Muscle of back (tissue), 13 donors: ENCODE measurements at places on chromosomes 2 and 18. TPM values are rescaled to one million over a fixed set of nuclear protein-coding genes. Genes with fewer than 3 reads are reported as not detected.

TTLL4 gene
- 18.1 TPM for polyA plus RNA-seq

TP53I3 gene
- 36.3 TPM for polyA plus RNA-seq

TTC31 gene
- 19.7 TPM for polyA plus RNA-seq

NCL gene
- 654 TPM for polyA plus RNA-seq

TBR1 gene
- polyA plus RNA-seq: 0.03 TPM

GTF2A1L gene
- 0.42 TPM for polyA plus RNA-seq

AGXT gene
- polyA plus RNA-seq: not detected

DNA sequence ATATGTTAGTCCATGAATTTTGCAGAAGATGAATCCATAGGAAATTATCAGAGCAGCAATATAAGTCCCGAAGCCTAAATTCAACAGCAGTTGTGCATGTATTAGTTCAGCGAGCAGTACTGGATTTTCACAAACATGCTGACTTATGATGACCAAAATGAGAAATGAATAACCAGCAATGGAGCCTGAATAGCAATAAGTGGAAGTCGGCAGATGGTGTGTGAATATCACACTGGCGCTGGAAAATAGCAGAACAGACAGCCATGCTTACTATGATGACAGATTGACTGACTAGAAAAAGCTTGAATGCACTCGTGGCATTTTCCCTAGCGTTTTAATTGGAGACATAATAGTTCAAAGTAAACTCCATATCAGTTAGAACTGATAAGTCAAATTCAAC, 1114.5 kb downstream of the DSC3 start:
- DNase-seq: no peak

GRCh38 chr2:240353086-240353798, 82.2 kb upstream of the GPC1 start:
- no peak for DNase-seq

- no peak for DNase-seq
Observed at GRCh38 chr18:50133526-50133925, 61.4 kb downstream of the MYO5B start.

GRCh38 chr18:8188184-8188583, 421.1 kb upstream of the RAB12 start:
- DNase-seq: peak; percentile 36

DNA sequence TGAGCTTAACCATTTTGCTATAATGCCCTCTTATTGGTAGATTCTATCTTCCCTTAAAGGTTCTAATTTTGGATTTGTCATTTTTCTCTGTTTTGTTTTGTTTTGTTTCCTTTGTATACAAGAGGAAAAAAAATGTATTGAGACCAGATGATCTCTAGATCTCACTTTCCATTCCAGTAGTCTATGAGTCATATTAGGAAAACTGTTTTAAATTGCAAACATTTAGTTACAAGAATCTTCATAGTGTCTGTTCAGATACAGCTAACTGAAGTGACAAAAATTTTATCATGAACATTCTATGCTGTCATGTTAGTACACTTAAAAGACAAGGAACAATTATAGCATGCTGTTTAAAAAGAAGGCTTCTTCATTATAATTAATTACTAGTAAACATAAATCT, 322.8 kb downstream of the LRRTM4 start:
- DNase-seq: no peak

DNA sequence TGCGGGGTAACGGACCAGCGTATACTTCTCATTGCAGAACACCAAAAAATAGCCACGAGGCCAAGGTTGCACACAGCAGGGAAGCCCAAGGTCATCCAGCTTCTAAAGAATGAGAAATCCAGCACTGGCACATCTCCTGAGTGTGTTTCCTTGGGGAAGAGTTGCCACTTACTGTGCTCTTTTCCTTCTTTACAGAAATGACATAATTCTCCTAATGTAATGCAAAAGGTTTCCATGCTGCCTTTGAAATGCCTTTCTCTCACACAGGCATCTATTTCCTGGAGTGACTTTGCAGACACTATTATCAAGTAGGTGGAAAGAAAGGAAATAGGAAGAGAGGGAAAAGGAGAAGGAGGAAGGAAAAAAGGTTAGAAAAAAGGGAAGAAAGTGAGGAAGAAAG, 862.1 kb upstream of the CELF4 start:
- DNase-seq: no peak

GRCh38 chr2:31962757-31963361, 47.9 kb downstream of the MEMO1 start:
- no peak for DNase-seq

GRCh38 chr2:41393621-41394020, 654.2 kb upstream of the PKDCC start:
- DNase-seq: no peak
